Stimulated activated CD8-positive, alpha-beta memory T cell treated with anti-CD3 and anti-CD28 coated beads, Interleukin-2, amount 100 ng/mL, for 1 hour (primary cell): ENCODE measurements at places on chromosomes 7 and 10.

DNA sequence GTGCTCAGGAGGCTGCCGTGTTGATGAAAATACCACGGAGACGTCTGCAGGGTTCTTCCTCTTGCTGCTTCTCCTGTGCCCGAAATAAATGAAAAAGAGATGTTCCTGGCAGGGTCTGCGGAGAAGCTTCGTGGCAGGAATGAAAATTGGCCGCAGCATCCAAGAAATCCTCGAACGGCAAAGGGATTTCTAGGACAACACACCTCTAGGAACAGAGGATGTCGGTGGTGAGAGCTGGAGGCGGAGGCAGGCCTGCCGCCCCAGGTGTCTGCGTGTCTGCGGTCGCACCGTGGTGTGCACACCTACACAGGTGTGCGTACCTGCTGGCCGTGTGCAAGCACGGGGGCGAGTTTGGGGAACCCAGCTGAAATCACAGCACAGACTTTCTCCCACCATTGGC, 43.4 kb downstream of the TMEM130 start:
- DNase-seq, result no peak

GRCh38 chr7:31416381-31416870, 75.9 kb upstream of the NEUROD6 start:
- no peak for DNase-seq

GRCh38 chr7:28362182-28362581, 50.1 kb upstream of the CREB5 start:
- no peak for DNase-seq

DNA sequence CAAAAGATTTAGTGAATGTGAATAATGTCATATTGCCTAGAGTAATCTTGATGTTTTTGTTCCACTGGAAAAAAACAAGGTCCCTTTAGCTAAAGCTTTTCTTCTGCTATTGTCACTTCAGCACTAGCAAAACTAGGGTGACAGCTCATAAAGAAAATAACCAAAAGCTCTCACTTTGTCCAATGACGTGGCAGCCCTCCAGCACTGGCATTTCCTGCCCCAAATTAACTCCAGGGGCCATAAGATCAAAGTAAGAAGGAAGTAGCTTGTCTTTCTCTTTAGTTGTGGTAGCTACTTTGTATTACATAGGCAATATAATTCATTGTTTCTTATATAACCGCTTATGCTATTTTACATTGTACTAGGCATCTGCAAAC, 47.3 kb downstream of the LRRN3 start:
- no peak for DNase-seq

DNA sequence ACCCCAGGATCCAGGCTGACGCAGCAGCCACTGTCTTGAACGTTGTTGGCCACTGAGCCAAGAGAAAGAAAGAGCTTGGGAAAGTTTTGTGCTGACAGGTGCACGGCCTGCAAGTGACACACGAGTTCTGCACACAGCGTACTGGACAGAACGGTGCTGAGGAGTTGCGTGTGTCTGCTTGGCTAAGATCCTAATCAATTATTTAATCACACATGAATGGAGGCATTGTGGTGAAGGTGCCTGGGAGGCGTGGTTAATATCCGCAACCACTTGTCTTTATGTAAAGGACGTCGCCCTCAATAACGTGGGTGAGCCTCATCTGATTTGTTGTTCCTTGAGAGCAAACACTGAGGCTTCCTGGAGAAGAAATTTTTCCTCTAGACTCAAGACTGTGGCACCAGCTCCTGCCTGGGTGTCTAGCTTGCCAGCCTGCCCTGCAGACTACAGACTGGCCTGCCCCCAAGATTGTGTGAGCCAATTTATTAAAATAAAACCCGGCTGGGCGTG, 16.6 kb upstream of the GNA12 start:
- DNase-seq, result no peak

DNA sequence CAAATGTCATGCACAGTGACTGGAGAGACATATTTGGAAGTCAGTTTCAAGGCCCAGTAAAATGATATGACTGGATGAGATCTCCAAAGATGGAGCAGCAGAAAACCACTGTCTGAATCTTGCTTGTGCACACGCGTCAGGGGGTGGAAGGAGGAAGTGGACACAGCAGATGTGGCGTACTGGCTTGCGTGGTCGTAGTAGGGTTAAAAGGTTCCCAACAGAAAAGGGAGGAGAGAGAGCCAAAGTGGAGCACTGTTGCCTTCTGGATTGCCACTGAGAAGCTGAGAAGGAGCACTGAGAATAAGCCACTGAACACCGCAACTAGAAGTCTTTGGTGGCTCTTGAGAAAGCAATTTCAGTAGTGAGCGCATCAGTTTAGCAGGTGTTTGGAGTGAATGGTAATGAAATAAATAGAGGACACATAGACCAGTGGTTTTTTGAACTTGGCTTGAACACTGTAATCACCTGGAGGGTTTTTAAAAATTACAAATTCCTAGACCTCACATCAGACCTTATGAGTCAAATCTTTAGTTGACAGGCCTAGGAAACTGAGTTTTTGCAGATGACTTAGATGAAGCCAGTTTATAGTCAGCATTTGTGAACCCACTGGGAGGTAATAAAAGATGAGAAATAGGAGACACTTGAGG, 227.3 kb downstream of the PTEN start:
- no peak for DNase-seq

GRCh38 chr10:47360419-47361040, 12.4 kb downstream of the RBP3 start:
- no peak for DNase-seq

DNA sequence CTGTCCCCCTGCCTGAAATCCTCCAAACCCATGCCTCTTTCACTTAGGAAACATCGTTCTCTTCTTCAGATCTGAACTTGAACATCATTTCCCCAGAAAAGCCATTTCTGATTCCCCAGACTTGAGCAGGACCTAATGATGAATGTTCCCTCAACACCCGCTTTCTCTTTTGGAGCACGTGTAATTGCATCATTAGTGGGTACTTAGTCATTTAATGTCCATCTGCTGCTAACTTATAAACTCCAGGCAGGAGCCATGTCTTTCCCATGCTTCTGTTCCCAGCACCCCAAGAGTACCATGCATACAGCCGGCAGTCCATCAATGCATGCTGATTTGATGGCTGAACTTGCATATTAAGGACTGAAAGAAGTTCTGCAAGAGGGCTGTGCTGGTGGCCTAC, 36.5 kb upstream of the ECHDC3 start:
- DNase-seq, result no peak

DNA sequence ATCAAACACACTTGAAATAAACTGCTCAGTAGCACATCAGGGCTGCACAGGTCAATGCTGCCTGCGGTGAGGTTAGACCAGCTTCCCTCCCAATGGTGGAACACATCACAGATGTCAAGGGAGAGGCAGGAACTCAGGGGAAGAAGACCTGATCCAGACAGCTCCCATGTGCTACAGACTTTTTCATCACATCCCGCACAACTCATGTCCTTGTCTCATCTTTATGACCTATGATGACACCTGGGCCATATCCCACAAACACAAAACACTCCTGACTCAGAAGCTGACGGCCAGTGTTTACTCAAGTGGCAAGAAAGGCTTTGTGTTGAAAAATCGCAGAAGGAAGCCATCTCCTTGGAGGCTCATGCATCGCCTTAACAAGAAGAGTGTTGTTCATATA, 91.6 kb downstream of the HTR5A start:
- no peak for DNase-seq

DNA sequence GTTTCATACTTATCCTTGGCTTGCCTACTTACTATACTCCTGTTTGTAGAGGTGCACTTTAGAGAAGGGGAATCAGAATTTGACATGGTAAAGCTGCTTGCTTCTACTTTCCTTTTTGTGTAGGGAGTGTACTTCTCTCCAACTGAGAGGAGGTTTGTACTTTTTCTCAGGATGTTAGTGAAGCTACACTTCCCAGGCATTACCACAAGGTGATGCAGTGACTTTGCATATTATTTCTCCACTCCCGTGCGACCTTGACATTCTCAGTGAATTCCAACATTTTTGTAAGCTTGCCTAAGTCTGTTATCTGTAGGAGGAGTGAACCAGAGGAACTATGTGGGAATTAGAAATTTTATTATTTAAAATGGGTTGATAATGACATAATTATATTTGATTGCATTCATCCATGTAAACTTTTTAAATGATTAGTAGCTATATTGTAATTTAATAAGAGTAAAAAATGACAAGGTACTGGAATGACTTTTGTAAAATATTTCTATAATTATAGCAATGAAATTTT, 5.2 kb downstream of the TAX1BP1 start:
- no peak for DNase-seq
